Stimulated activated CD8-positive, alpha-beta memory T cell treated with anti-CD3 and anti-CD28 coated beads, Interleukin-7, amount 100 ng/mL, for 24 hours (primary cell): ENCODE measurements at places on chromosomes 2 and 18.

- no peak for DNase-seq
Observed at GRCh38 chr2:65431421-65432226, 775 bp downstream of the SPRED2 start.

GRCh38 chr2:238667639-238668038 is 180.2 kb upstream of the TWIST2 start:
- no peak for DNase-seq

DNA sequence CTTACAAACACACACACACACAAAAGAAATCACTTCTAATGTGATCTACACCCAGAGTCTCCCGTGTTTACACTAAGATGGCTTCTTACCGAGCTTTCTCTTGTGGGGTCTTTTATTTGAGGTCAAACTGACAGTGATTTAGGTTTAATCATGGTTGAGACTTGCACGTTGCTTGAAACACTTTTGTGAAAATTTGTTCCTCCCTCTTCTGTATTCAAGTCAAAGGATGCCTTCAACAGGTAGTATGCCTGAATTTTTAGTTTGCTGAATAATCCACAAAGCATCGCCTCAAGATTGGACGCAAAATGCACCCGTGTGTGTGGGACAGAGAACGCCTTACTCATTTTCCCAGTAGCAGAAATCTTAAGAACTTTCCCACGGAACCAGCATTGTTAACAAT is 4.0 kb upstream of the ZNF516 start:
- DNase-seq, result no peak

- no peak for DNase-seq
Observed at GRCh38 chr2:218471982-218472381, 53.1 kb downstream of the VIL1 start.

GRCh38 chr2:33034784-33035183 is 88.0 kb downstream of the LTBP1 start:
- DNase-seq, result no peak

GRCh38 chr2:174334781-174335251 is at the start of gene SP9:
Gene SP9 (plus strand): TSS chr2:174334954. CDS start chr2:174335093, 139 bp downstream.
- DNase-seq, result no peak

DNA sequence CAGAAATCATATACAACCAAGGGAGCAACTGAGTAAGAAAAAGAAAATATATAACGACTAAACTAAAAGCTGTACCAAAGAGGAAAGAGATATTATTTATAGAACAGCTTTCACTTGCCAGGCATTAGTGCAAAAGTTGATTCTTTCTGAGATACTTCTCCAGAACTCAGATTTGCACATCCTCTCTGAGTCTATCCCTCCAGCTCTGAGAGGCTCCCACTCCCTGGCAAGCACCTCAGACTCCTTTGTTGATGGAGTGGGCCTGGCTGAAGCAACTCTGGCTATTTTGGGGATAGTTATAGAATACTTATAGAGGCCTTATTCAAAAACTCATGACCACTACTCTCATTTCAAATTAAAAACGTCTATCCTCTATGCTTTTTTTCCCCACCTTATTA is 501.6 kb upstream of the TNP1 start:
- DNase-seq, result no peak

GRCh38 chr2:216603010-216603883 is 30.0 kb upstream of the IGFBP2 start:
- DNase-seq, result no peak

DNA sequence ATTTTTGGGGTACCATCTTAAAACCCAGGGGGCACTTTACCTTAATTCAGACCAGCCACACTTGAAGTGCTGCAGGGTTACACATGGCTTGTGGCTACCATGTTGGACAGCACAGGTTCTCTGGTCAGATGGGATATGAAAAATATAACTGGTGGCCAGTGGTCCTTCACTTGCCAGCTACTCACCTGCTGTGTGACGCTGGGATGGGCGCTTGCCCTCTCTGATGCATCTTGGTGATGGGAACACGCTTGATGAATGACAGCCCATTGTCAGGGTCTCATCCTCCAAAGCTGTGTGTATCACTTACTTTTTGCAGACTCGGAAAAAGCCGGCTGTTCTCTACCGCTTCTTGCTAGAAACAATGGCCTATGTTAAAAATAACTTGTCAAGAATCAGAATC is 22.5 kb downstream of the HJURP start:
- DNase-seq, result no peak

DNA sequence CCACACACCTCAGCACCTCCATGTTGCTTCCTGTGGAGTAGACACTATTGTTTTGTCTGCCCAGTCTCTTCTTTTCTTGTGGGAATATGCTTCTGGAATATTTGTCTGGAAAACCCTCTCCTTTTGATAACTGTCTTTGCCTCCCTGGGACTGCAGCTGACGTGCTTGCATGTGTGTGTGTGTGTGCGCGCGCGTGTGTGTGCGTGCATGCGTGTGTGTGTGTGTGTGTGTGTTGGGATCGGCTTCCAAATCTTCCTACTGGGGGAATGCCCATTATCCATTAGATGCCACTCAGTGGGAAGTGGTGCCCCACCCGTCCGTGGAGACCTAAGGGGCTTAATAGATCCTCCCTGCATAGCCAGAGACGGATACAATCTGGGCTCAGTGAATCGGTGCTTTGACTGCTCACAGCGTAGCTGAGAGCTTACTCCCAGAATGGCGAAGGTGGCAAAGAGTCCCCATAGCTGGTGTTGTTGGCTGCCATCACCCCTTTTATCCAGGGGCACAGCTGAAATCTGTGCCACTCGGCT is 86.9 kb downstream of the RRM2 start:
- no peak for DNase-seq

DNA sequence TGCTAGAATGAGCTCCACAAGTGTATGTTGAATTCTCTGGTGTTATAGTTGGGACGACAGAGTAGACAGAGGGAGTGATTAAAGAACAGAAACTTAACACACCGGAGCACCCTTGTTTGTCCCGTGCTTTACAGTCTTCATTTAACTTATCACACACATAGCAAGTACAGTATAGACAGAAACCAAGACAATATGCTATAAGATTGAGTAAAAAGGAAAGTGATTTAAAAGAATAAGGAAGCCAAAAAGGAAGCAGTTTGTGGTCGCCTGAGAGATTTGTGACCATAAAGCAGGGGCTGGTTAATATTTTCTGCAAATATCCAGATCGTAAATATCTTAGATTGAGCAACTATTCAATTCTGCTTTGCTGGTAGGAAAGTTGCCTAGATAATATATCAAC is 1128.4 kb downstream of the TSN start:
- DNase-seq, result no peak

GRCh38 chr2:39216346-39217191 is 27.2 kb downstream of the CDKL4 start:
- DNase-seq, result no peak

- no peak for DNase-seq
Observed at GRCh38 chr18:59085126-59085794, 54.4 kb upstream of the SEC11C start.

DNA sequence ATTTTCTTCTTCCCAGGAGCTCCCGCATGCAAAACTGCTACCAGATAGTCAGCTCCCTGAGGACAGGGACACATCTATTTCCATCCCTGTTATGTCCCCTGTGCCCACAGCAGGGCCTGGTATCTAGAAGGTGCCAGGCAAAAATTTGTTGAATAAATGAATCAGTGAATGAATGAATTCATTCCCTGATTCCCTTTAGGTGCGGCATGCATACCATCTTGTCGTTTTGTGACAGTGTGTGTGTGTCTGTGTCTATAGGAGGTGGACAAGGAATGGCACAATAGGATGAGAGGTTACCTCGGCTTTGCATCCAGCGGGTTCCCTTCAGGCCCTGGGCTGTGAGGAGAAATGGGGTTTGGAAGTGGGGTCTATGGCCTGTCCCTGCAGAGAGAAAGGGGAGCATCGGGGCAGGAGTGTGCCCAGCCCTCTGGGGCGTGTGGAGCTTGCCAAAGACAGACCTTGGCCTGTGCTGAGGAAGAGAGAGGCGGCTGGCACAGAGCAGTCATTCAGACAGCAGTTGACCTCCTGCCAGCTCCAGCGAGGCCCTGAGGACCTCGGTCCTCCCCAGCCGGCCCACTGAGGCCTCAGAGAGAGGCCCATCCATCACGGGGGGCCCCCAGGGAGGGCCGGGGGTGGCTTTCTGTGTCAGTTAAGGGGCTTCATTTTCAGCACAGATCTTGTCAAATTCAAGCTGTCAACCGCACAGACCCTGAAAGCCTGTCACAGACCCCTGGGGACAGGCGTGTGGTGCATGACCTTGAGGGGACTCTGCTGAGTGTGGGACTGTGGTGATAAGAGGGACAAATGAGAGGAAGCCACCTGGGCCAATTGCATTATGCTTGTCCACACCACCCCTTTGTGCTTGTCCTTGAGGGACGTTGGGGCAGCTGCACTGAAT is 125.9 kb upstream of the CXCR4 start:
- DNase-seq, result no peak

- no peak for DNase-seq
Observed at GRCh38 chr2:235265348-235265965, 228.4 kb upstream of the AGAP1 start.

- no peak for DNase-seq
Observed at GRCh38 chr2:205845446-205845845, 163.1 kb downstream of the NRP2 start.

- DNase-seq, result no peak
Observed at GRCh38 chr18:75754433-75754832, 326.9 kb upstream of the SMIM21 start.

DNA sequence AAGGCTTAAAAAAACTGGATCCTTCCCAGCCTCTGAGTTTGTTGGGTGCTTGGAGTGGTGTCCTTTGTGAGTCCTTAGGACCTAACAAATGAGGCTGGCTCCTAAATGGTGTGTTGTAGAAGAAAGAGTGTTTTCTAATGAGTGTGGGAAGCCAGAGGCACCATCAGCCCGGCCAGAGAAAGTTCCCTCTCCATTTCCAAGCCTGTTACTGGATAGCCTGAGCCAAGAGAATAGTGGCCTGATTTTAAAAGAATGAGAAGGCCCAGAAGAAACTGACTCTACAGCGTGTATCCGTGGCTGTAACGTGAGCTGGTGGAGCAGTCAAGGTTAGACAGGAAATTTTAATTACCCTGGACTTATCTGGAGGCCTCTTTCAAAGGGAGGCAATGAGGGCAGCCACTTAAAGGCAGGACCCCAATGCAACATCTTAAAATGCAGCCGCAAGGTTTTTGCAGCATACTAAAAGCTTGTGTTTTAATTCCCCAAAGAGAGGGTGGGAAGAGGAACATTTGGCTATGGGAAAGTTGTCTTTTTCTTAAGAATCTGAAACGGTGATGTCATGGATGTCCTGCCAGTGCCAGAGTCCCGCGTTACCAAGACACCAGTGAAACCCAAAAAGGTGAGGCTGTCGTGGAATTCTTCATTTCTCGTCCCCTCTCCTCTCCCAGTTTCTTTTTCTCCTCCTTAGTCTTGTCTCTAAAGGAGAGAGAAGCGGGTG is 4.6 kb downstream of the EFHD1 start:
- no peak for DNase-seq

GRCh38 chr18:33844232-33844631 is 266.2 kb downstream of the ASXL3 start:
- no peak for DNase-seq

DNA sequence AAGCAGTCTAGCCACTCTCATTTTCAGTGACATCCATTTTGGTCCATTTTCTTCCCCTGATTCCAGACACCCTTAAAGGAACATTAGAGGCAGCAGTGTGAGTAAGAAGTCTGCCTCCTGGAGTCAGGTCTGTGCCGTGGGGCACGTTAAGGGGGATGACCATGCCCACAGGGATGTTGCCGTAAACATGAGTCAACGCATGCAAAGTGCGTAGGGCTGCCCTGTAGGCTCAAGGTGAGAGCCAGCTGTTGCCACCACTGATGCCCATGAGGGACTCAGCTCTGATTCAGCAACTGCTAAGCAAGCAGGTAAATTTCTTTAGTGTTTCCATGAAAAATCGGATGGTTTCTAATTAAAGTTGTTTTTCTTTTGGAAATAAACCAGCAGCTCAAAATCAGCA is 61.4 kb upstream of the TFCP2L1 start:
- no peak for DNase-seq
